Activated naive CD8-positive, alpha-beta T cell treated with anti-CD3 and anti-CD28 coated beads, Interleukin-2, amount 10 ng/mL, durations not matched to agents 7 days and 5 days (primary cell): ENCODE measurements at places on chromosomes 3 and 15. TPM values are rescaled to one million over a fixed set of nuclear protein-coding genes. Genes with fewer than 3 reads are reported as not detected.

DNA sequence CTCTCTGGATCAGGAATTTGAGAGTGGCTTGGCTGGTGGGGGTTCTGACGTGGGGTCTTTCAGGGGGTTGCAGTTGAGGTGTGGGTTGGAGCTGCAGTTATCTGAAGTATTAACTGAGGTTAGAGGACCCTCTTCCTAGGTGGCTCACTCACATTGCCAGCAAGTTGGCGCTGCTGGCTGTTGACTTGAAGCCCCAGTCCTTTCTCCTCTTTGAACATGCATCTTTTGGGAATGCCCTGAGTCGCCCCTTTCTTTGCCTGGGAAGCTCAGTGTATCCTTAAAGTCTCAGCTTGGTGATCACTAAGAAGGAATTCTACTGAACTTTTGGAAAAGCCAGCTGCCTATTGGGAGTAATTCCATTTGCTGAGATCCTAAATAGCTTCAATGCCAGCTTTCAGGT lies 13.0 kb upstream of the AMOTL2 start:
- no peak overlapping the region for H3K4me3 ChIP-seq
- no peak overlapping the region for H3K27ac ChIP-seq
- no peaks in the 10 kb centered on the region for H3K36me3 ChIP-seq
- no peak for DNase-seq
- no peaks in the 10 kb centered on the region for H3K4me1 ChIP-seq

GRCh38 chr3:64890006-64890405 lies 202.2 kb upstream of the ADAMTS9 start:
- H3K27me3 ChIP-seq = no peaks in the 10 kb centered on the region
- no peaks in the 10 kb centered on the region for H3K36me3 ChIP-seq
- no peaks in the 10 kb centered on the region for H3K4me1 ChIP-seq

DNA sequence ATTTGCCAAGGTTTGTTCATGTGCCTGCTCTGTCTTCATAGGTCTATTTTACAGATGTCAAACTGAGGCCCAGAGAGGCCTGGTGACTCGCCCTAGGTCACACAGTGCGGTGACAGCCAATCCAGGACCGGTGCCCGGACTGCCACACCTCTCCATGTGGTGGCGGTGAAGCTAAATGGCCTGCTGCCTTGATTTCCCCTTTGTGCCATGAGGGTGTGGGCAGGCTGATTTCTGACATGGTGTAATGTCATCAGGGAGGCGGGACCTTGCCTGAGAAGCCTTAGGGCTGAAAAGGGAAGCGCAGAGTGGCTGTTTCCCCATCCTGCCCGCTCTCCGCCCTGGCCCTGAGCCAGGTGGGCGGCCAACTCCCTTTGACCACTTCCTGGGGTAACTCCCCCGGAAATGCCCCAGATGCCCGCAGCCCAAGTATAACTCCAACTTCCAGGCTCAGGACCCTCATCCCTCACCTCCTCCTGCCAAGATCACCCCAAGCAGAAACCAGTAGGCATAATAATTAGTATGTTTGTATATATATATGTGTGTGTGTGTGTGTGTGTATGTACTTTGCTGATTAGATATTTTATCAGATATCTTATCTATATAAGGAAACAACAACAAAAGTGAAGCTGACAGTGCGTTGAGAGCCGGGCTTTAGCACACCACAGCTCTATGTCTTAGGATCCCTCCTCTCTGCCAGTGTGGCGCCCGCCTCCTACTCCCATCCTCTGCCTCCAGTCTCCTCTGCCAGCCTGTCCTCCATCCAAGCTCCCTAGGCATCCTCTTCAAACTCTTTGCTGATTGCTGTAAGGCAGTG lies 63.9 kb downstream of the IQSEC1 start:
- peaks cover 63% of the 10 kb centered on the region for H3K4me1 ChIP-seq
- H3K27me3 ChIP-seq = no peaks in the 10 kb centered on the region
- DNase-seq = peak; percentile 71
- peak overlapping the region; percentile 98 for H3K27ac ChIP-seq
- peak overlapping the region; percentile 80 for H3K4me3 ChIP-seq

- H3K4me3 ChIP-seq = no peak overlapping the region
- H3K27me3 ChIP-seq = peaks cover 12% of the 10 kb centered on the region
- no peaks in the 10 kb centered on the region for H3K36me3 ChIP-seq
- no peak for DNase-seq
- no peaks in the 10 kb centered on the region for H3K4me1 ChIP-seq
Observed at GRCh38 chr3:40827942-40828688, 303.4 kb downstream of the ZNF621 start.

DNA sequence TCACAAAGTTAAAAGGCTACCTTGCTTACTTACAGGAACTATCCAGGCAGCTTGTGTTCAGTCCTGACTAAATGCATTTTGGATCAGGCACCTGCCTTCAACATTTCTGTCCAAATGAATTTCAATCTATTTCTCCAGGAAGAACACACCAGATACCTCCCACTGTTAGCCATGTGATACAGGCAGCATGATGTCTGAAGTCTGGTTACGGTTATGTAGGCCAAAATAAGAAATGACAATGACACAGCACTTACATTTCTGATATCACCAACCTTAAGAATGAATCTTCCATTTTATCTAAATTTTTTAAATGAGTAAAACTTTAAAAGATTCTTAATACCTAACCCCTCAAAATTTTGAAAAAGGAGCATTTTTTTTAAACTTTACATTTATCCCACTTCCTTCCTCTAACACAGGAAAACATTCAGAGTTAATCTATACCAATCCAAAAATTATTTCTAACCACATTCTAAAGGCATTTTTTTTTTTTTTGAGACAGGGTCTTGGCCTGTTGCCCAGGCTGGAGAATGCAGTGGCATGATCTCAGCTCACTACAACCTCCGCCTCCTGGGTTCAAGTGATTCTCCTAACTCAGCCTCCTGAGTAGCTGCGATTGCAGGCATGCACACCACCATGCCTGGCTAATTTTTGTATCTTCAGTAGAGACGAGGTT lies at the start of gene MAP4:
MAP4 (minus strand) TSS at position 116 of the 673 bp plus-strand sequence. CDS start 17,556 bp downstream, outside the sequence.
- peaks cover 28% of the 10 kb centered on the region for H3K4me1 ChIP-seq
- H3K36me3 ChIP-seq = peaks cover 7% of the 10 kb centered on the region
- H3K27ac ChIP-seq = peak within 1 kb of the TSS; percentile 35
- no peaks in the 10 kb centered on the region for H3K27me3 ChIP-seq
- no peak for DNase-seq

DNA sequence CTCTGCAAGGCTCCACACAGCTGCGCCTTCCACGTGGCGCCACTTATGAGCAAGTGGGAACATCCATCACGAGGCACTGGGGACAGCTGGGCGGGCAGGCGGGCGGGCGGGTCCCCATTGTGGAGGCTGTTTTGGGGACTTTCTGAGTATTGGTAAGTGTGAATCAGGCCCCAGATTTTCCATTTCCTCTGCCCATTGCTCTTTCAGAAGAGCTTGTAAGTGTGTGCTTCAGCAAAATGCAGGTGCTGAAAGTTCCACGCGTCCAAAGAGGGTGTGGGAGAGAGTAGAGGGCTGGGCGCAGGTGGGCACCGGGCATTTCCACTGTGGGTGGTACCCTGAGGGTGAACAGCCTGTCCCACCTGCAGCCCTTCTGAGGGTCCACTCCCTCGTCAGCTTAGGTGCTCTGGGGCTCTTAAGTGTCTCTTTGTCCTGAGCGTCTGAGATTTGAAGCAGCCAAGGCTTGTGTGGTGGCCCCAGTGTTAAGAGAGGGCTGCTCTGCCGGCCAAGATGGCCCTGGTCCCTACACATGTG lies 177.1 kb downstream of the RPLP1 start:
- H3K27me3 ChIP-seq = peaks cover 49% of the 10 kb centered on the region
- peaks cover 4% of the 10 kb centered on the region for H3K4me1 ChIP-seq

DNA sequence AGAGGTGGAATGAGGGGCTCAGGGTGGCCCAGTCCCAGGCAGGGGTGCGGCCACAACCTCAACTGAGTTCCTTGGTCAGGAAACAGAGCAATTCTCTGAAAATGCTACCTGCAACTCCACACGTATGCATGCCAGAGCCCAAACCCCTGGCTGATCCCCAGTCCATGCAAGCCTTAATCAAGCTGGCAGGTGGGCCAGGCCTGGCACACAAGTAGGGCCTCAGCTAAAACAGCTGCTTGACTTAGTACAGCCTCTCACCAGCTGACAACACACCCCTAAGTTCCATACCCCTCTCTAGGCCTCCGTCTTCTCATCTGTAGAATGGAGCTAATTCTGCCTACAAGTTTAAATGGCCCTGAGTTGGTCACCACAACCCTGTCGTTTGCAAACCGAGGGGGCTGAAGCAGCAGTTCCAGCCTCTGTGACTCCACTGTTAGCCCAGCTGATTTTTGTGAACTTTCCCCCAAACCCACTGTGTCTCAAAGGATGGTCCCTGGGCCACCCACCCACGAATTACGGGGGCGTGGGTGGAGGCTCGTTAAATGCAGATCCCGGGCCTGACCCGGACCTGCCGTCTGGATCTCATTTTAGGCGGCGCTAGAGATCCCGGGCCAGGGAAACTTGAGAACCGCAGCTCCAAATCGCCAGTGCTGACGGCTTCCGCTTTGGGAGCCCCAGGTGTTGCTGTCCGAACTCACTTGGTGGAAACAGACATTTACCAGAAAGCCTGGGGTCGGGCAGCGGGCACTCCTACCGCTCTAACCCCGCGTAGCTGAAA lies 927 bp downstream of the CHDH start:
- peak overlapping the region; percentile 39 for H3K4me3 ChIP-seq
- H3K27ac ChIP-seq = no peak overlapping the region
- no peak for DNase-seq
- H3K27me3 ChIP-seq = peaks cover 54% of the 10 kb centered on the region

- no peaks in the 10 kb centered on the region for H3K36me3 ChIP-seq
- no peak overlapping the region for H3K27ac ChIP-seq
Observed at GRCh38 chr3:101268141-101268540, 52.2 kb downstream of the IMPG2 start.

DNA sequence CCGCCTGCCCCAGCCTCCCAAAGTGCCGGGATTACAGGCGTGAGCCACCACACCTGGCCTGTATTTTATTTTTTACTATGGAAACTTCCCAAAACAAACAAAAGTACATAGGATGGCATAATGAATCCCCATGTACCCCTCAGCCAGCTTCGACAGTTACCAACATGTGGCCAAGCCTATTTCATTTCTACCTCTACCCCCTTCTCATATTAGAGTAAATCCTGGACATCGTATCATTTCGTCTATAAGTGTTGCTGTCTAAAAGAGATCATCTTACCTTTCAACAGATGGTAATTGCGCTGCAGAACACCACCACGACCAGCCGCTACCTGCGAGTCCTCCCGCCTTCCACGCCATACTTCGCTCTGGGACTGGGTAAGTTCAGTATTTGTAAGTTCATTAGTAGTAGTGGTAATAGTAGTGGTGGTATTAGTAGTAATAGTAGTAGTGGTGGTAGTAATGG lies 44.9 kb downstream of the DLEC1 start:
- peak overlapping the region; percentile 53 for H3K27ac ChIP-seq
- peaks cover 5% of the 10 kb centered on the region for H3K36me3 ChIP-seq
- peaks cover 6% of the 10 kb centered on the region for H3K4me1 ChIP-seq
- H3K4me3 ChIP-seq = no peak overlapping the region

GRCh38 chr3:124966521-124967445 lies 32.2 kb upstream of the MUC13 start:
- H3K27ac ChIP-seq = no peak overlapping the region
- H3K36me3 ChIP-seq = peaks cover 20% of the 10 kb centered on the region
- H3K27me3 ChIP-seq = no peaks in the 10 kb centered on the region
- DNase-seq = no peak
- peaks cover 10% of the 10 kb centered on the region for H3K4me1 ChIP-seq
- H3K4me3 ChIP-seq = no peak overlapping the region

DNA sequence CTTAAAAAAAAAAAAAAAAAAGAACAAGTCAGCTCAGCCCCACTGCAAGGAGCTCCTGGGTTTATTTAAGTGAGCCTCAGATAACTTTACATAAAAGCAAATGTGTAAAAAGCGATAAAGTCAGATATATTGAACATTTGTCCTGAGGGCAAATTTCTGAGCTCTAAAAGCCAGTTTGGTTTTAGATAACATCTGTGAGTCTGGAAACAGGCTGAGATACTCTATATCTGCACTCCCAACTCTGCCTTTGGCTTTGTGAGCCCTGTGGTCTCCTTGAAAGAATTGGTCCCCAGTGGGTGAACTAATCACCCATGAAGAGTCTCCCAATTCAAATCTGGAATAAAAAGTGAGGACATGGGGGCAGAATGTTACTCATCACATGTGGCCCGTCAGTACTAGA lies 104.6 kb downstream of the APBA2 start:
- no peak overlapping the region for H3K27ac ChIP-seq
- no peak for DNase-seq
- H3K36me3 ChIP-seq = peaks cover 3% of the 10 kb centered on the region
- no peak overlapping the region for H3K4me3 ChIP-seq

DNA sequence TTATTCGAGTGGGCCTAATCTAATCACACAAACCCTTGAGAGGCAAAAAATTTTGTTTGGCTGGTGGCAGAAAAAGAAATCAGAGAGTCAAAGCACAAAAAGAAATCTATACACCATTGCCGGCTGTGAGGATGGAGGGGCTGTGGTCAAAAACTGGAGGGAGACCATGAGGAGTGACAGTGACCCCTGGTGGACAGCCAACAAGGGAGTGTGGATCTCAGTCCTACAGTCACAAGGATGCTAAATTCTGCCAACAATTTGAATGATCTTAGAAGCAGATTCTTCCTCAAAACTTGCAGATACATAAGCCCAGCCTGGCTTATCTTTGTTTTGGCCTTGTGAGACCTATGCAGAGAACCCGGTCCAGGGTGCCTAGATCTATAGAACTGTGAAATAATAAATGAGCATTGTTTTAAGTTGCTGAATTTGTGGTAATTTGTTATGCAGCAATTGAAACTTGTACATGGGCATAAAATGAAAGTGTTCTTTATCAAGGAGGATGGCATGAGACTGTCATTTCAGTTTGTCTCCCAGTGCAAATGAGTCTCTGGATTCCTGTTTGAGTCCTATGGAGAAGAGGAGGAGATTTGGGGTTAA lies 103.0 kb upstream of the ARHGEF26 start:
- H3K4me1 ChIP-seq = no peaks in the 10 kb centered on the region
- peaks cover 7% of the 10 kb centered on the region for H3K27me3 ChIP-seq
- peak; percentile 32 for DNase-seq
- H3K4me3 ChIP-seq = no peak overlapping the region

GRCh38 chr3:29933802-29934490 lies 653.1 kb downstream of the RBMS3 start:
- H3K4me3 ChIP-seq = no peak overlapping the region
- no peaks in the 10 kb centered on the region for H3K4me1 ChIP-seq
- DNase-seq = no peak
- H3K27ac ChIP-seq = no peak overlapping the region
- peaks cover 14% of the 10 kb centered on the region for H3K27me3 ChIP-seq
- no peaks in the 10 kb centered on the region for H3K36me3 ChIP-seq

GRCh38 chr15:60026555-60026954 lies 22.4 kb downstream of the FOXB1 start:
- H3K27me3 ChIP-seq = peaks cover 4% of the 10 kb centered on the region
- H3K4me1 ChIP-seq = peaks cover 5% of the 10 kb centered on the region
- no peak overlapping the region for H3K4me3 ChIP-seq
- no peaks in the 10 kb centered on the region for H3K36me3 ChIP-seq
- H3K27ac ChIP-seq = no peak overlapping the region

GRCh38 chr3:141073580-141073979 lies 22.4 kb downstream of the SPSB4 start:
- no peak for DNase-seq
- no peak overlapping the region for H3K4me3 ChIP-seq
- no peak overlapping the region for H3K27ac ChIP-seq

LRTM1 gene
- not detected for total RNA-seq

YEATS2 gene
- 52.7 TPM for total RNA-seq

SLC2A2 gene
- not detected for total RNA-seq

SUSD5 gene
- total RNA-seq = not detected

ZNF660 gene
- 0.65 TPM for total RNA-seq

CSPG4 gene
- not detected for total RNA-seq

RPL4 gene
- 2,542 TPM for total RNA-seq

GOLGA6L9 gene
- total RNA-seq = 4.7 TPM
